ENCODE measurements at places on chromosomes 4 and X. TPM values are rescaled to one million over a fixed set of nuclear protein-coding genes. Genes with fewer than 3 reads are reported as not detected.

ADGRG2 gene
- 1.1 TPM for total RNA-seq

EVC2 gene
- 4.9 TPM for total RNA-seq

MAGEB1 gene
- not detected for total RNA-seq

DNA sequence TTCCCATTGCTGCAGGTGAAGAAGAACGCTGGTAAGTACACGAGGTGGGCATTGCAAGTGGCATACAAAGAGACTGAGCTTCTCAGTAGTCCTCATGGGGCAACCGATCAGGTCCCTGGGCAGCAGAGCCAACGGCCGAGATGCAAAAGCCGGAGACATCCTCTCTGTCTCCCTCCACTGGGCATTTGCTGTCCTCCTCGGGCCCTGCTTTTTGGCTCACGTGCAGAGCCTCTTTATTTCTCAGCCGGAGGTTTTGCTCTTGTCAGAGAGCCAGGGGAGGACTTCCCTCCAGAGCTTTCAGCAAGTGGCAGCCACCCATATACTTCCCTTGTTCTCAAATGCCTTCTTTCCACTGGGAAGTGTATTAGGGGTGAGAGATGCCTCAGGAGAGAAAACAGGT, 18.0 kb downstream of the STARD8 start:
- H3K4me1 ChIP-seq, result no peaks in the 10 kb centered on the region
- no peaks in the 10 kb centered on the region for H3K36me3 ChIP-seq
- H3K4me3 ChIP-seq, result no peak overlapping the region
- H3K27ac ChIP-seq, result no peak overlapping the region

GRCh38 chr4:80141543-80141942, 55.8 kb upstream of the PRDM8 start:
- no peaks in the 10 kb centered on the region for H3K36me3 ChIP-seq
- no peak for DNase-seq
- H3K4me3 ChIP-seq, result no peak overlapping the region
- no peaks in the 10 kb centered on the region for H3K27me3 ChIP-seq
- H3K4me1 ChIP-seq, result no peaks in the 10 kb centered on the region

- peak; percentile 94 for DNase-seq
- H3K27me3 ChIP-seq, result no peaks in the 10 kb centered on the region
- peaks cover 11% of the 10 kb centered on the region for H3K4me1 ChIP-seq
Observed at GRCh38 chrX:40580537-40581335, at the start of gene ATP6AP2. Gene ATP6AP2 (plus strand): TSS chrX:40580970. CDS start chrX:40581066, 96 bp downstream.

DNA sequence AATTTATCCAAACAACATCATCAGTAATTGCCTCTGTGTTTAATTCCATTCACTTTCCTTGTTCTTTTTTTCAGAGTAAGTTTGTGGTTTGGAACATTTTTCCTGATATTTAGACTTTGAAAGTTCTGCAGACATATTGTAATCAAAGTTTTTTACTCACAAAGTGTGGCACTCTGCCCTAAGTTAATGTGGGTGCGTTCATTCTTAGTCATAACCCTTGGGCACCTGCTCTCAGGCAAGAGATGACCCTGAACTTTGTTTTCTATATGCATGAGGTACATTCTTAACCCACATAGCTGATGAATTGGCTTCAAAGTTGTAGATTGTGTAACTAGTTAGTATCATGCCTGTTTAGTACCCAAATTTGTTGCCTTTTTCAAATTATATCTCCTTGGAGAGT, 424.3 kb downstream of the GRXCR1 start:
- no peaks in the 10 kb centered on the region for H3K4me1 ChIP-seq
- H3K36me3 ChIP-seq, result no peaks in the 10 kb centered on the region
- H3K27me3 ChIP-seq, result no peaks in the 10 kb centered on the region
- no peak overlapping the region for H3K4me3 ChIP-seq
- H3K27ac ChIP-seq, result no peak overlapping the region

DNA sequence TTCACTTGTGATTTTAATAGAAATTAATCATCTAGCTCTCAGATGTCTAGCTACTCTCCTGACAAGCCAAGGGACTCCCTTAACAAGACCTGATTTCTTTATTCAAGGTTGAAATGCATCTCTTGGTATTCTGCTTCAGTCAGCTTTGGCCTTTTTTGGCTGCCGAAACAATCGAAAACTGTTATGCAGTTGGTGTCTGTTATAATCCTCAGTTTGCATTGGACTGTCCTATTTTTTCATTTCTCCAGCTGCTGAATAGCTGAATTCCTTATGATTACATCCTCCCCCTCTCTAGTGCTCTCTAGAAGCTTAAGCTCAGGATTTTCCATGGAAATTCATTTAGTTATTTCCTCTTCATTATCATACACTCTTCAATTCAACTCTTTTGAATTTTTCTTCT, 177.2 kb downstream of the TRIML1 start:
- DNase-seq, result no peak
- no peaks in the 10 kb centered on the region for H3K4me1 ChIP-seq
- no peak overlapping the region for H3K27ac ChIP-seq

- H3K27me3 ChIP-seq, result no peaks in the 10 kb centered on the region
- peak overlapping the region; percentile 52 for H3K27ac ChIP-seq
- no peak for DNase-seq
Observed at GRCh38 chr4:169315530-169316343, 45.0 kb upstream of the SH3RF1 start.

DNA sequence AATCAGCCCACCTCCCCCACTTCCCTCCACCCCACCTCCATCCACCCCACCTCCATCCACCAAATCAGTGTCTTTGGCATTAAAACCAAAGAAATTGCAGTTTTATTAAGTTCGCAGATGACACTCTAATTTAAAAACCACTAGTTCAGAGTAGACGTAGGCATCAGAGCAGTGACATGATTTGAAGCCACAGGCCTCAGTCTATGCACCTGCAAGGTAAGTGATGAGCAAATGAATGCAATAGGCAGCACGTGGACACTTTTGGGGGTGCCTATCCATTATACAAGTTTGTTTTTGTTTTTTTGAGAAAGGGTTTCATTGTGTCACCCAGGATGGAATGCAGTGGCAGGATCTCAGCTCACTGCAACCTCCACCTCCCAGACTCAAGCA, 88.0 kb upstream of the TRIM2 start:
- H3K4me1 ChIP-seq, result peaks cover 14% of the 10 kb centered on the region
- no peaks in the 10 kb centered on the region for H3K36me3 ChIP-seq
- H3K27ac ChIP-seq, result no peak overlapping the region
- DNase-seq, result no peak
- no peaks in the 10 kb centered on the region for H3K27me3 ChIP-seq

DNA sequence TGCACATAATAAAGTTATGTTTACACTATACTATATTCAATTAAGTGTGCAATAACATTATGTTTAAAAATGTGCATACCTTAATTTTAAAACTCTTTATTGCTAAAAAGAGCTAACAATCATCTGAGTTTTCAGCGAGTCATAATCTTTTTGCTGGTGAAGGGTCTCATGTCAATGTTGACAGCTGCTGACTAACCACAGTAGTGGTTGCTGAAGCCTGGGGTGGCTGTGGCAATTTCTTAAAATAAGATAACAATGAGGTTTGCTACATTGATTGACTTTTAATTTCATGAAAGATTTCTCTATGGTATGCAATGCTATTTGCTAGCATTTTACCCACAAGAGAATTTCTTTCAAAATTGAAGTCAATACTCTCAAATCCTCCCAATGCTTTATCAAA, 58.6 kb downstream of the C4orf46 start:
- H3K4me3 ChIP-seq, result no peak overlapping the region
- peaks cover 9% of the 10 kb centered on the region for H3K4me1 ChIP-seq
- H3K27ac ChIP-seq, result no peak overlapping the region
- H3K27me3 ChIP-seq, result no peaks in the 10 kb centered on the region
- DNase-seq, result no peak

DNA sequence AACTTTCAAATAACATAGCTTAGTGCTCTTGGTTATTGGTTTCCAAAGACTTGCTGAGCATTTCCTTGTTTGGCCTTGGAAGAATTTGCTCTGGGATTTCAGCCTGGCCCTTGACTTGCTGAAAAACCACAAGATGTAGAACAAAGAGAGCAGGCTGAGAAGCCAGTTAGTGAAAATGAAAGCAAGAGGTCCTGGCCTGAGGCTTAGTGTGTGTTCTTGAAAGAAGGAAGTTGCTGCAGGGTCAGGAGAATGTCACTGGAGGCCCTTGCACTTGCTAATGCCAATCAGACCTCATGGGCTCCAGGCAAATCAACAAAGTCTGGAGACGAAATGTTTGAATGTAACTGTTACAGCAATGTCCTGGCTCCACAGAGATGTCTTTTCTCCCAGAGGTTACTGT, 79.4 kb downstream of the SYNPO2 start:
- H3K4me1 ChIP-seq, result peaks cover 30% of the 10 kb centered on the region
- no peak overlapping the region for H3K4me3 ChIP-seq
- DNase-seq, result peak; percentile 57
- no peaks in the 10 kb centered on the region for H3K36me3 ChIP-seq
- peak overlapping the region; percentile 77 for H3K27ac ChIP-seq

DNA sequence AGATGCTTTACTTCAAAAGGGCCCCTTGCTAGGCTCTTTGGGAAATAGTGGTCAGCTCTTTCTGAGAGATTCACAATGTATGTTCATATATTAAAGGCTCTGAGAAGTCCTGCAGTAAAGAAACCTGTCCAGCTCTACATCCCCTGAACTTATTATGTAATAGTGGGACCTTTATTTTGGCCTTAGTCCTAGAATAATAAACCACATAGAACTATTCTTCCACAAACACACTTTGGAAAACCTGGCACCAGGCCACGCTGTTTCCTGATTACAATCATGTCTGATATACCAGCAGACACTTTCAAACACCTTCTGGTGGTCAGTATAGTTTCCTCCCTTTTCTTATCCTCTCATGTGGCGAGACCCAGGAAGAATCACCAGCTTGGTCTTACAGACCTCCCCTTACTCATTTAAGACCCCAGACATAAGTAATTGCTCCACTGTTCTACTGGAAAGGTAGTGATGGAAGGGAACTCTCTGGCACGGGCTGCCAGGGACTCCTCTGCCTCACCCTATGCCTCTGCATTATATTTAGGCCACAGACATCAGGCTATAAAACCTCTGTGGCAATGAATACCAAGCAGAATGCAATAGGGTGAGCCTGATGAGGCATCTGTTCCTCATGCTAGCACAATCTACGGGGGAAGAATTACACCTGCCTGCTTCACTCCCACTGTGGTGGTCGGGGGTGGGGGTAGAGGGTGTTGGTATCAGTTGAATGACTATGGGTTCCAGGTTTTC, 5.7 kb upstream of the PPEF1 start:
- peaks cover 4% of the 10 kb centered on the region for H3K4me1 ChIP-seq
- H3K27me3 ChIP-seq, result no peaks in the 10 kb centered on the region
- peak overlapping the region; percentile 51 for H3K27ac ChIP-seq
- peak; percentile 59 for DNase-seq
- H3K36me3 ChIP-seq, result no peaks in the 10 kb centered on the region

DNA sequence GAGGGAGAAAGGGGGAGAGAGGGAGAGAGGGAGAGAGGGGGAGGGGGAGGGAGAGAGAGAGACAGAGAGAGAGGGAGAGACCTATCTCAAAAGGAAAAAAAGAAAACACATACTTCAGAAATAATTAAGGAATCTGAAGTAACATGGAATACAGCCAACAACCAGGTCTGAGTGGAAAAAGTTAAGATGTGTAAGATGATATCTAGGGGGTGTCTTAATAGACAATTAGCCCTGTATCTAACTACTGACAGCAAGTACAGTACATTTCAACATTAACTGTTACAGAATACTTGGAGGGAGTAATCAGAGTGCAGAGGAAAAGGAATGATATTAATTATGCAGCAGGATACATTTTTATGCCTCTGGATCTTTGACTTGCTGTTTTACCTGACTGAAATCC, 22.4 kb downstream of the NUP54 start:
- no peak overlapping the region for H3K27ac ChIP-seq
- no peak for DNase-seq
- H3K36me3 ChIP-seq, result peaks cover 68% of the 10 kb centered on the region
- H3K27me3 ChIP-seq, result no peaks in the 10 kb centered on the region
- no peak overlapping the region for H3K4me3 ChIP-seq

DNA sequence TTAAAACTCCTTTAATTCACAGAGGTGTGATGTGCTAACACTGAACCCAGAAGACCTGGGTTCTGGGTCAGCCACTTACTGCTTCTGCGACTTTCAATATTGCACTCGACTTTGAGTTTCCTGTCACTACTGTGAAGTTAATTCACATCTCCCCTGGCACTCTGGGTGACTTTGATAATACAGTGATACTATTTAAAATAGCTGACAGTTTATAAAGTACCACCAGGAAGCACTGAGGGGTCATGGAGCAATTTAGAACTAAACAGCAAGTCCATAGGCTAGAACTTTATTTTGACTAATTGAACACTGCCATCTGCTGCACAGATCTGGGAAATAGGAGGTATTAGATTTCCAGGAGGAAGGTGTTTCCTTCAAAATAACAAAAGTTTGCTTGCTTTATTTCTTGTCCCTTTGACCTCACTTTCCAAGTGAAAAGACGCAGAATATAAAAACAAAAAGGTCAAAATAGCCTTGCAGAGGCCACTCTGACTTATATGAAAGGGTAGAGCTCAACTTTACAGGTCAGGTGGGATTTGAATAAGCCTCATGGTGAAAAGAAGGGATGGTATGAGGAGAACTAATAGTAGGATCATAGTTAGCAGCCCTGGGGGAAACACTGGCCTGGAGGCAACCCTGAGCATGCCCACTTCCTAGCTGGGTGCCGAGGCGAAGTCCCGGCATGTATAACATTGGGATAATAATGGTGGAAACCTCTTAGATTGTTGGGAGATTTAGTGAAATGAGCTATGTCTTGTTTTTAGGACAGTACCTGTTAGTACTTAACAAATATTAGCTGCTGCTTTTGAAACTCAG, 53.4 kb downstream of the ZNF518B start:
- H3K36me3 ChIP-seq, result no peaks in the 10 kb centered on the region
- no peaks in the 10 kb centered on the region for H3K4me1 ChIP-seq
- H3K27me3 ChIP-seq, result no peaks in the 10 kb centered on the region
- no peak overlapping the region for H3K27ac ChIP-seq

DNA sequence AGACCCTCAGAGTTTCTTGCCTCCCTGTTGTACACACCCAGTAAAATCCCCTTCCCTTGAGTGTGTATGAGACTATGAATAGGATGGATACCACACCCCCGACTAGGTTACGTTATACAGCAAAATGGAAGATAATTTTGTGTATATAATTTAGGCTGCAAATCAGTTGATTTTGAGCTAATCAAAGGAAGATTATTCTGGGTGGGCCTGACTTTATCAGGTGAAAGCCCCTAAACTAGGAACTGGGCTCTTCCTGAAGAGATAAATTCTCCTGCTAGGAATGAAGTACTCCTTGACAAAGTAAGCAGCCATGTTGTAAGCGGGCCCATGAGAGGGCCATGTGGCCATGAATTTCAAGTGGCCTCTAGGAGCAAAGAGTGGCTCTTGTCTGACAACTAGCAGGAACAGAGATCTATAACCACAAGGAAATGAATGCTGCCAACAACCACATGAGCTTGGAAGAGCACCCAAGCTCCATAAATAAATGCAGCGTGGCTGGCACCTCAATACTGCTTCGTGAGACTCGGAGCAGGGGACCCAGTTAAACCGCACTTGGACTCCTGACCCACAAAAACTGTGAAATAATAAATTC, 646.4 kb downstream of the IL1RAPL1 start:
- no peak overlapping the region for H3K27ac ChIP-seq
- no peaks in the 10 kb centered on the region for H3K4me1 ChIP-seq
- DNase-seq, result peak; percentile 36
- no peaks in the 10 kb centered on the region for H3K36me3 ChIP-seq
- no peak overlapping the region for H3K4me3 ChIP-seq

Measured in lower lobe of right lung (tissue), 2 donors.